ENCODE measurements at places on chromosomes 2 and 18.

- no peak for DNase-seq
Measured at GRCh38 chr2:140869925-140870324, 1260.9 kb downstream of the LRP1B start.

DNA sequence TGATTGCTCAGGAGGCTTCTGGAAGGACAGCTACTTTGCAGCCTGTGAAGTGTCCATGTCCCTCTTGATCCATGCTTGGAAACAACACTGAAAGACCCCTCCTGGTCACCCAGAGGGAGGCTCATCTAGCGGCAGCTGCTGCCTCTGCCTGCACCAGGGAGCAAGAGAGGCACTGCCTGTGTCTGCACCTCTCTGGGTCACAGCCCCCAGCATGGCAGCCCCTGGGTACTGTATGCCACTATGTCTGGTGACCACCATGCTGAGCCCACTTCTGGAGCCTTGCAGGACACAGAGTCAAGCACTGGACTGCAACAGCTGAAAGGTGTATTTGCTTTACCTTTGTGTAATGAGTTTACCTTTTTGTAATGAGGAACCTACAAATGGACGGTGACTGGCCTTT lies 186.3 kb upstream of the MYT1L start:
- DNase-seq: no peak

GRCh38 chr2:119137502-119137901 lies 21.0 kb downstream of the C1QL2 start:
- DNase-seq: no peak

DNA sequence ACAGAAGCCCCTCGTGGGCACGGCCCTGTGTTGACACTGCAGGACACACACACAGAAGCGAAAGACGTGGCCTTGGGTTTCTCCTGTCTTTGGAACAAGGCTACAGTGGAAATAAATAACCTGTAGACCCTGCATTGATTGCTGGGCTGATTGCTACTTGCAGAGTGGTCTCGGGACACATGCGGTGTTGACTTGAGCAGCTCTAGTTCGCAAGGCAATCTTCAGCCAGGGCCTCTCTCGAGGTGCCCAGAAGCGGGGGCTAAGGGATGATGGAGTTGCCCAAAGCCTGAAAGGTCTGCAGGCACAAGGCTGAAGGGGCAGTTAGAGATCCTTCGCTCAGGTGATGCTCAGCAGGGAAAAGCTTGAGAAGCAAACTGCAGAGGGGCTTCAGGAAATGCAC lies 180.3 kb downstream of the SEPTIN10 start:
- DNase-seq: no peak

- DNase-seq: no peak
Measured at GRCh38 chr18:43893001-43893637, 615.8 kb upstream of the SYT4 start.

- DNase-seq: no peak
Measured at GRCh38 chr18:45521136-45521535, 94.1 kb upstream of the SLC14A2 start.

GRCh38 chr2:208179028-208179609 lies 10.7 kb downstream of the C2orf80 start:
- no peak for DNase-seq

GRCh38 chr2:129861666-129862288 lies 117.7 kb upstream of the RAB6C start:
- DNase-seq: no peak

GRCh38 chr18:78803104-78803503 lies 176.5 kb upstream of the SALL3 start:
- DNase-seq: no peak

GRCh38 chr2:60495041-60495625 lies 58.3 kb downstream of the BCL11A start:
- DNase-seq: no peak

- no peak for DNase-seq
Measured at GRCh38 chr2:76895469-76895868, 626.7 kb downstream of the LRRTM4 start.

GRCh38 chr2:233270951-233271350 lies 19.5 kb downstream of the ATG16L1 start:
- no peak for DNase-seq

DNA sequence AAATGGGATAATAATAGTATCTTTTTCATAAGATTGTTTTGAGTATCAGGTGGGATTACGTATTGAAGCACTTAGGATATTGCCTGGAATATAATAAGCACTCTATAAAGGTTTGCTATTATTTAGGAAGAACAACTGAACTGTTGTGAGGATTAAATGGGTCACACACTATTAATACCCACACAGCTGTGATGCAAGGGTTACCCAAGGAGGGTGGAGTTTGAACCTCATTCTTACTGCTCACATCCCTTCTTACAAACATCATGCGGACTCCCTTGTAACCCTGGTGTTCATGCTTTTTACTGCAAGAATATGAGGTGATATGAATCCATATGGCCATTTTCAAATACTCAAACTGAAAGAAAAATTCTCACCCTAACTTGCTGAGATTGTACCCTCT lies 113.5 kb downstream of the KCTD1 start:
- no peak for DNase-seq

DNA sequence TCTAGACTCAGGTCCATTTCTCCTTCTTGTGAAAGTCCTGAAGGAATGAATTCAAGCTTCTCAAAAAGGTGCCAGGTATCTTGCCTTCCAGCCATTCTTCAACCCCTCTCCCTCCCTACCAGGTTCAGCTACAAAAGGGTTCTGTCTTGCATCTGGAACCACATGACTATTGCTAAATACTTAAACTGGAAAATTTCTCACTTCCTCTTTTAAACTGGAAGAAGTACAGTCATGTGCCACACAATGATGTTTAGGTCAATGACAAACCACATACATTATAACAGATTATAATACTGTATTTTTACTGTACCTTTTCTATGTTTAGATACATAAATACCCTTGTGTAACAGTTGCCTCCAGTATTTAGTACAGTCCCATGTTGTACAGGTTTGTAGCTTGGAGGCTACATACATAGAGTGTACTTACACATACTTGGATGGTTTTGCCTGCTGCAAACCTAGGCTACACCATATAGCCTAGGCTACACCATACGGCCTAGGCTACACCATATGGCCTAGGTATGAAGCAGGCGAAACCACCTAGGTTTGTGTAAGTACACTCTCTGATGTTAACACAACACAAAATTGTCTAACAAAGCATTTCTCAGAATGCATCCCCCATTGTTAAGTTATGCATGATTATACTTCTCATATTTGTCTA lies 142.0 kb upstream of the DNMT3A start:
- no peak for DNase-seq

DNA sequence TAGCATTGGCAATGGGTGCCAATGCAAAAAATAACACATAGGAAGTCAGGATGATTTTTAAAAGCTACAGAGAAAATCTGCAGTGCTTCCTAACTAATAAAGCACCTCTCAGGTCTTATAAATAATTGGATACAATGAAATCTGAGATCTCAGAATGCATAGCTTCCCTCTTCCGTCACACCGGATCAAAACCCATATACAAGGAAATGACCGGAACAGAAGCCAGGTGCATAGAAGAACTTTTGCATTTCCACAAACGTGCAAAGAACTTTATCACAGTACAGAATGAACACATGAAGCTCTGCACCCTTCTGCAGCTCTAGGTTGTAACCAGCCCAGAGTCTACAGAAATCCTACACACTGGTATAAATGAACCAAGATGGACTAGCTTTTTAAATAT lies 145.4 kb downstream of the TCF4 start:
- no peak for DNase-seq

GRCh38 chr2:120619579-120619978 lies 116.1 kb upstream of the GLI2 start:
- no peak for DNase-seq

- no peak for DNase-seq
Measured at GRCh38 chr2:161100211-161100895, 59.9 kb upstream of the TANK start.

DNA sequence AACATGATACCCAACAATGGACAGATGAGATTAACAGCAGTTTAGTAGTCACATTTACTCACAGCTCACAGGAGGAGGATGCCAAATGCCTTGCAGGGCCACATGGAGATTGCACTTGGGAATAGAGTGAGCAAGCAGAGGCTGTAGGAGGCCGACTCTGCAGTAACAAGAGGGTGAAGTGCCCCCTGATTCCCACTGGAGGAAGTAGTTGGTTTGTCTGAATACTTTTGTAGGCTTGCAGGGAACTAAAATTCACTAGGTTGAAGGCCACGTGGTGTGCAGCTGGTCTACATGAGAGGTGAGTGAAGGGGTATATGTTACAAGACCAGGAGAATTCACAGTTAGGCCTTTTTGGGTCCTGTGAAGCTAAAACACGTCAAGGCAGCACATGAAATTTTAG lies 419.3 kb upstream of the TNP1 start:
- no peak for DNase-seq

GRCh38 chr18:7844017-7844416 lies 276.9 kb downstream of the PTPRM start:
- DNase-seq: no peak

- no peak for DNase-seq
Measured at GRCh38 chr2:99552529-99552928, 62.7 kb upstream of the REV1 start.

DNA sequence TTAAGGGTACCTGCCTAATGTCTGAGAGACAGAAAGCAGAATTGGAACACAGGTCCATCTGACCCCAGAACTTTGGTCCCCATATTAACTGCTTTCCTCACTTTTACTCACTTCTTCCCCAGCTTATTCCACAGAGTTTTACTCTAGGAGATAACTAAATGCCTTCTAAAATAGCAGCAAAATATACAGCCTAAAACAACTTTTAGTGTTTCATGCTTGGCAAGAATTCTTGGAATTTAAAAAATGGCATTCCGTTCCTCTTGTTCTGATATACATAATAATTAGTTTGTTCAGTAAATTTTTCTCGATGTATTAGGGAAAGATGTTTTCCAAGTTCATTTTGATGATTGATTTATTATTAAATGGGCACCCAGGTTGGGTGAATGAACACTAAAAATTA lies 151.9 kb downstream of the FHOD3 start:
- no peak for DNase-seq

DNA sequence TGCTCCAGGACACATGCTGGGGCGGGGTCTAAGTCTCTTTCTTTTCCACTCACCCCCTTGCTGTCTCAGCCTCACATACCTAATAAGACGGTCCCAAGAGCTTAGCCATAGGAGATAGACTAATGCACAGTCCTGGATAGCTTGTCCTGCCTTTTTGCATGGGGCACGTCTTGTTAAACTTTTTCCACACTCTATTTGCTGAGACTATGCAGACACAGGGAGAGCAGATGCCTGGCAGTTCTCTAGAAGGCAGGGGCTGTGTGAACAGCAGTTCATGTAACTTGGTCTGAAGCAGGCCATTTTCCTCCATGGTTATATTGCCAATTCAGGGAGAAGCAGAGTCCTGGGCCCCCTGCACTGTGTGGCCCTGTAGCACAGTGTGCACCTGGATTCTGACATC lies 142.1 kb downstream of the SEPTIN10 start:
- DNase-seq: no peak

GRCh38 chr2:188571543-188572303 lies 280.0 kb downstream of the GULP1 start:
- no peak for DNase-seq

- no peak for DNase-seq
Measured at GRCh38 chr2:209391776-209392401, 32.0 kb upstream of the MAP2 start.

GRCh38 chr2:168278424-168278888 lies 31.1 kb upstream of the STK39 start:
- no peak for DNase-seq

DNA sequence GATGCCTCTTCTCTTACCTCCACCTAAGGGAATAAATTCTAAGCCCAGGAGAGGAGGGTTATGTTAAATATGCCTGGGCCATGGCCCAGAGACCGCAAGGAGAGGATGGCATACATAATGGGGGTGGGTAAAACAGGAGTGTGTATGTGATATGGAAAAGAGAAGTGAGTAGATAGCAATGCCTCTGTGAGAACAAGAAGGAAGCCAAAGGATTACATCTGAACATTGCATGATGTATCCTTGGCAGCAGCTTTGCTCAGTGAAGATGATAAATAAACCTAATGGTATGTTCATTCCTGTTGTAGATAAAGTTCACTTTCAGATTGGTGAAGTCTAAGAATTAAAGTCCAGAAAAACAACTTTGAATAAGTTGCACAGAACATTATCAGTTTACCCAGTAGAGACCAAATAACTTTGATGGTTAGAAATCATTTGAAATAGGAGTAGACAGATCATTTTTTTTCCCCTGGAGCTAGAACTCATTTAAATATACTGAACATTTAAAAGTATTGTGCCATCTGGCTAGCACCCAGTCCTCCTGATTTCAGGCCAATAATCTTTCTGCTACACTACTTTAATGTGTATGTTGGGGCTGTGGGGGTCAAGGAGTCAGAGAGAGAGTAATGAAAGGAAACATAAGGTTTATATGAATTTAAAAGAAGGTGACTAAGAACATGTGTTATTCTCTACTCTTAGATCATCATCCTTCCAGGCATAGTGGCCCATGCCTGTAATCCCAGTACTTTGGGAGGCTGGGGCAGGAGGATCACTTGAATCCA lies 231.7 kb downstream of the PARD3B start:
- DNase-seq: no peak

DNA sequence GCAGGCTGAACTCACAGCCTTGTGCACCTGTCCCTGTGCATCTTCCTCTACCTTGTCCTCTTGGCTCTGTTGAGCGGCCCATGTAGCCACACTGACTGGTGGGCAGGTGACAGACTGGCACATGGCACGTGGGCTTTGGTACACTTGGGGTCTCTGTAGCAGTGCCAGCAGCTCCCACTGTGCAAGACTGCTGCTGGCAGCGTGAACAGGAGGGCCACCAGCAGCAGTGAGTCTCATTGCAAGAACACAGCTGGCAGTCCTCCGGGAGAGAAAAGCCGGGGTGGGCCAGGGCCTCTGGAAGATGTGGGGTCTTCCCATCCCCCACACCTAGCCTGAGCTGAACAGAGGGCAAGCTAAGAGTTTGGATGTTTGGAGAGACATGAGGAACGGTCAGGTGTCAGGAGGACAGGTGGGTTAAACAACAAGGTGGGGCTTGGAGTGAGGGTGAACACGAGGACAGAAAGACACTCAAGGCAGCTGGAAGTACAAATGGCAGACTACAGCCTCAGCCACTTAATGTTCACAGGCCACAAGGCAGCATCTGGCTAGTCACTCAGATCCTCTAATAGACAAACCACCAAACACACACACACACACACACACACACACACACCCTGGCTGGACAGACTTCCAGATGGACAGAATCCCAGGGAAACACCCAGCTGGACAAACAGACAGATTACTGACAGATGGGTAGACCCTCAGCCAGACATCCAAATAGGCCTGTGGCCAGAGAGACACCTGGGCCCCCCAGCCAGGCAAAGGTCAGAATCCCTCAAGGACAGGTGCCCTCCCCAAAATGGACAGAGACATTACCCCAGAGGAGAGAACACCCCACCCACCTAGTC lies 2.3 kb upstream of the PTPN18 start:
- no peak for DNase-seq

- DNase-seq: no peak
Measured at GRCh38 chr2:241324775-241325174, 9.1 kb downstream of the SEPTIN2 start.

DNA sequence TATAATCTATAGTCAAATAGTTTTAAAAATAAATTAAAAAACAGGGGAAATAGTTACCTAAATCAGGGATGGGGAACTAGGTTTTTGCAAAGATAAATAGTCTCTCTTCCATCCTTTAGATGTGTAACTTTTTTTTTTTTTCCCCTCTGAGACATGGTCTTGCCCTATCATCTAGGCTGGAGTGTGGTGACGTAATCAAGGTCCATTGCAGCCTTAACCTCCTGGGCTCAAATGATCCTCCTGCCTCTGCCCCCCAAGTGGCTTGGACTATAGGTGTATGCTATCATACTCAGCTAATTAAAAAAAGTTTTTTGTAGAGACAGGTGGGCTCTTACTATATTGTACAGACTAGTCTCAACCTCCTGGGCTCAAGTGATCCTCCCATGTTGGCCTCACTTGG lies 316.5 kb downstream of the CCDC85A start:
- no peak for DNase-seq
